ENCODE measurements at places on chromosomes 13 and 19.

DNA sequence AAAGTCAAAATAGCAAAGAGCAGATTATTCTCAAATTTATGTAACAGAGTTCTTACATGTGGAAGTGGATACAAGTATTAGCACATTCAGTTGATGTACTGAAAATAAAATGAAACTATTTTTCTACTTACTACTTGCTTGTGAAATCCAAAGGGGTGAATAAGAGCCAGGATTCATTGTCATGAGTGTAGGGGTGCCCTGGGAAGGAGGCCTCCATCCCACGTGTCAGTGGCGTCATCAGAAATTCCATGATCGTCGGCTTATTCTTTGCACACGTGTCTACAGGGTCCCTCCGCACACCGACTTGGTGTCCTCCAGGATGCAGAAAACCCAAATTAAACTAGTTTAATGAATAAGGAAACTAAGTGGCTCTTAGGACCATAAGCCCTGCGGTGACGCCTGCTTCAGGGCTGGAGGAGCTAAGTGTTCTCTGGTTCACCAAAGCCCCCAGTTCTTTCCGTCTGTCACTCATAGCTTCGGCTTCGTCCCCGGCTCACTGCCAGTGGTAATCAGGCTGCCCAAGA, 55.5 kb downstream of the IRS2 start:
- no peak for DNase-seq

DNA sequence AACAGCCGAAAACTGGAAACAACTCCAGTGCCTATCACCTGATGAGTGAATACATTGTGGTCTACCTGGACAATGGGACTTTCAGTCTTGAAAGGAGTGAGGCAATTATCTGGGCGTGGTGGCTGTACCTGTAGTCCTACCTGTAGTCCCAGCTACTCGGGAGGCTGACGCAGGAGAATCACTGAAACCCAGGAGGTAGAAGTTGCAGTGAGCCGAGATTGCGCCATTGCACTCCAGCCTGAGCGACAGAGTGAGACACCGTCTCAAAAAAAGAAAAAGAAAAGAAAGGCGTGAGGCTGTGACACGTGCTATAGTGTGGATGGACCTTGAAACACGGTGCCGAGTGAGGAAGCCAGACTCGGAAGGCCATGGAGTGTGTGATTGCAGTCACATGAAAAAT, 4.1 kb upstream of the NTN5 start:
- no peak for DNase-seq

DNA sequence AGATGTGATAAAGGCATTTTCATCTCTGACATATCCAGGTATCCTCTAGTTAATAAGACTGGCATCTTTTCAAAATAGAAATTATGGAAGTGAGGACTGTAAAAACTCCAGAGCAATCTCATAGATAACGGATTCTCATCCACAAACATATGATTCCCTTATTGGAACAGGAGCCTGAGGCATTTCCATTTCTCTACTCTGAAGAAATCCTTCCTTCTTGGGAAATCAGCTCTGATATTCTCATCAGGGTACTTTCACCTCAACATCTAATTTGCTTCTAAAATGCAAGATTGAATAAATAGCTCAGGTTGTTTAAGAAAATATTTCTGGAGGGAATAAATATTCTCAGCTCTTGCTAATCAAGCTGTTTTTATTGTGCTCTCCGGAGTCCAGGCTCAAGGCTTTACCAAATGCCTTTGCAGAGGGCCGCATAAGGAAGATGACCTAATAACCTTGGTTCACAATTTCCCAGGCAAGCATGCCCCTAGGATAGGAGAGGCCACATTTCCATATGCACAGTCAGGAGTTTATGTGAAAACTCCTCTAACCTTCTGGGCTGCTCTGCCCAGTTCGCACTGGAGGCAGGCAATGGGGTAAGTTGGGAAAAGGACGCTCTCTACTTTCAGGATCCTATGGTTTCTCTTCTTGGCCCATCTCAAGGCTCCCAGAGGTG, 44.0 kb upstream of the RFC3 start:
- no peak for DNase-seq

- DNase-seq: no peak
These were observed 27.3 kb downstream of the PIP5K1C start for GRCh38 chr19:3672993-3673392.

DNA sequence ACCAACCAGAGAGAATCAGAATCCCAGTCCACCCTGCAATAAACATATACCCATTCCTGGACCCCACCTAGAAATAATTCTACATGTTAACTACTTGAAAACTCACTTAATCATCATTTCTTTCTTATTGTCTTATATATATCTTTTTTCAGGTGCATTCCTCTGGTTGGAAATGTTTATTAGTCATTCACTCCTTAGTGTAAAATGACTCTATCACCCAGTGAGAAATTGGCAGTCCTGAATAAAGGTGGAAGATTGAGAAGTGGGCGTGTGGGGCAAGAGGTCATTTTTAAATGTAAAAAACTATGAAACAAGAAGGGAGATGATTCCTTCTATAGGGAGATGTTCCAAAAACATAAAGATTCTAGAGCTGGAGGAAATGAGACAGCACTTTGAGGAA, 101.2 kb upstream of the MBNL2 start:
- no peak for DNase-seq

DNA sequence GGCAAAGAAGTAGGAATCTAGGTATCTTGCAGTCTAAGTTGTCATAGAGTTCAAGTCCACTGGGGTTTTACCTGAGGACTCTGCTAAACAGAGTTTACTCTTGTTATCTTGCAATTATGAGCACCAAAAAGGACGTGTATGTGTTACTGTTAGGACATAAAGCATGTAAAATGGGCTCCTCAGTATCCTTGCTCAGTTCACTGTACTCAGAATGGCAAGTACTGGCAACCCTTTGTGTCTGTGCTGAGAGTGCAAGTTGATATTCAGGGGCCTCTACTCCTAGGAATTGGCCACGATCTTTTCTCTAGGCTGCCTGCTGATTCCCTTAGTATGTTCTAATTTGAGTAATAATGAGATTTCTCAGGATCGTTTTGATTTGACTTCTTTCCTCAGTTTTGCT, 13.3 kb downstream of the TDRD3 start:
- DNase-seq: no peak

DNA sequence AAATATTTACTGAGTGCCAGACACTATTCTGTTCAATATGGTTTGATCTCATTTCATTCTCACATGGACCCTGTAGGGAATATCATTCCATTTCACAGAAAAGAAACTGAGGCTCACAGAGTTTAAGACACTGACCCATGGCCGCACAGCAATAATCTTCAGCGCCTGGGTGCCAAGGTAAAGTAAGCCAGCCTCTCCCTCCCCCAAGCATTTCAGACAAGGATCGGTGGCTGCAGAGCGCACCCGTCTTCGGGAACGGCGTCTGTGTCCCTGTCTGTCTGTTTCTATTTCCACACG, 4.3 kb upstream of the PDE4A start:
- DNase-seq: no peak

DNA sequence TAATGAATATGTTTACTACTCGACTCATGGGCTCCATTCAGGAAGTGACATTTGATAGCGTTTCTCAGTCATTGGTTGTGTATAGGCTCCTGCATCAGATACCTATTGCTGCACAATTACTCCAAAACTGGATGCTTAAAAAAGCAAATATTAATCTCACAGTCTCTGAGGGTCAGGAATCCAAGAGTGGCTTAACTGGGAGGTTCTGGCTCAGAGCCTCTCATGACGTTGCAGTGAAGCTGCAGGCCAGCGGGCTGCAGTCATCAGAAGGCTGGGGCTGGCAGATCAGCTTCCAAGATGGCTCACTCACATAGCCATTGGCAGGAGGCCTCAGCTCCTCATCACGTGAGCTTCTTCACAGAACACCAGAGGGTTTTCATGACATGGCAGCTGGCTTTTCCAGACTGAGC, 525.1 kb upstream of the NBEA start:
- no peak for DNase-seq

DNA sequence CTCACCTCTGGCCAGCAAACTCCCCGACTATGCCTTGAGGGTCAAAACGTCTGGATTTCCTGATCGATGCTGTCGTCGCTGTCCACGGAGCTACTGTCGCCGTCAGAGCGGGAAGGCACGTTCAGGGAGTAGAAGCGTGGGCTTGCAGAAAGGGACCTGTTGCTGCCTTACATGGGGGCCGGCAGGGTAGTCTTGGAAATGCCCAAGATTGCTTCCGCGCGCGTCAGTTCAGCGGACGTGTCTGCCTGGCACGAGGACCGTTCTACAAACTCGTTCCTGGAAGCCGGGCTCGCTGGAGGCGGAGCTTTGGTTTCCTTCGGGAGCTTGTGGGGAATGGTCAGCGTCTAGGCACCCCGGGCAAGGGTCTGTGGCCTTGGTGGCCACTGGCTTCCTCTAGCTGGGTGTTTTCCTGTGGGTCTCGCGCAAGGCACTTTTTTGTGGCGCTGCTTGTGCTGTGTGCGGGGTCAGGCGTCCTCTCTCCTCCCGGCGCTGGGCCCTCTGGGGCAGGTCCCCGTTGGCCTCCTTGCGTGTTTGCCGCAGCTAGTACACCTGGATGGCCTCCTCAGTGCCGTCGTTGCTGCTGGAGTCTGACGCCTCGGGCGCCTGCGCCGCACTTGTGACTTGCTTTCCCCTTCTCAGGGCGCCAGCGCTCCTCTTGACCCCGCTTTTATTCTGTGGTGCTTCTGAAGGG, 15.4 kb downstream of the RB1 start:
- peak; percentile 10 for DNase-seq

- DNase-seq: no peak
These were observed 1.7 kb upstream of the REXO1 start for GRCh38 chr19:1849886-1850398.

DNA sequence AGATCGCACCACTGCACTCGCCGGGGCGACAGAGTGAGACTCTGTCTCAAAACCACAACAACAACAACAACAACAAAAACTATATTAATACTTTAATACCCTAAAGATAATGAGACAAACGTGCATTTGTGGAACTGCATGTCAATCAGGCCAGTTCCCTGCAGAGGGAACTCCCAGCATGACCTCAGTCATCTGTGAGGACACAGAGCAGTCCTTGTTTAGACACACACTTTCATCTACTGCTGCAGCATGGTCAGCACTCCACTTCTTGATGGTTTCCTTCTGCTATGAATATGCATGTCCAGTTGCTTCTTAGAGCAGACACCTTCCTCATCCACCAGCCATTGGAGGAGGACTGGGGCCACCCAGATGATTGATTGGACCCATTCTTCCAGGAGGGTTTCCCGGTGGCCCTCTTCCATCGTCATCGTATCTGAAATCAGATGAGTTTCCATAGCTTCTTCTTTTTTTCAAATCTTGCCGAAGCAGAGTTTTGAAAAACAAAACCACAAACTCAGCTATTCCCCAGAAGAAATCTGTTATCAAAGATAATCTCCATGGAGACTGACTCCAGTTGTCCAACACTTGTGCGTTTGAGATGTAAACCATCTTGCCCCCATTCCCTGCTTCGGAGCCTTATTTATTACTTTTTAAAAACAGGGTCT, 26.5 kb downstream of the ZNF607 start:
- DNase-seq: no peak

GRCh38 chr13:48710160-48710559, 56.4 kb downstream of the CYSLTR2 start:
- no peak for DNase-seq

DNA sequence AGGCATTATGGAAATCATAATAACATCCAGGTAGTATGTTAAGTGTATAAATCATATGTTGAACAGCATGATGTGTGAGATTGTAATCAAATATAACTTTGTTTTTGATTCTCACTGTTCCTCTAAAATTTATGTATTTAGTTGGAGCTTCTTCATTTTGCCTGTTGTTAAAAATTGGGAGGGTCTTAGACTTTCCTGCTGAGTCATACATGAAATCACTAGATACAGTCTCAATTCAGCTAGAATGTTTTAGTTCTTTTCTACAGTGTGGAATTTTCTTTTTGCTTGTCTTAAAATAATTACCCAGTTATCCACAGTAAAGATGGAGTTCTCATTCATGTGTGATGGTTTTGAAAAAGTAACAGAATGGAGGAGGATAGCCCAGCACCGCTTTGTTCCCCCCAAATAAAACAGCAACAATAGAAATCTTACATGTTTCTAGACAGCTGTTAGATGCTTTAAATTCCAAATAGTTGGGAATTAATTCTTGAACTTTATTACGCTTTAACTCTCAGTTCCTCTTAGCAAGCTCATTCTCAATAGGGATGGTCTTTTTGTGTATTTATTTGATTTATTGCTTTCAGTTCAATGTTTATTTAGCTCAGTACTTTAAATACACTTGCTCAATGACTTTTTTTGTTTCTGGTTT, 109.5 kb downstream of the PDS5B start:
- DNase-seq: no peak

GRCh38 chr13:100552755-100553154, 35.8 kb downstream of the GGACT start:
- DNase-seq: no peak

- DNase-seq: no peak
These were observed 56.9 kb downstream of the FLT1 start for GRCh38 chr13:28438067-28438466.

DNA sequence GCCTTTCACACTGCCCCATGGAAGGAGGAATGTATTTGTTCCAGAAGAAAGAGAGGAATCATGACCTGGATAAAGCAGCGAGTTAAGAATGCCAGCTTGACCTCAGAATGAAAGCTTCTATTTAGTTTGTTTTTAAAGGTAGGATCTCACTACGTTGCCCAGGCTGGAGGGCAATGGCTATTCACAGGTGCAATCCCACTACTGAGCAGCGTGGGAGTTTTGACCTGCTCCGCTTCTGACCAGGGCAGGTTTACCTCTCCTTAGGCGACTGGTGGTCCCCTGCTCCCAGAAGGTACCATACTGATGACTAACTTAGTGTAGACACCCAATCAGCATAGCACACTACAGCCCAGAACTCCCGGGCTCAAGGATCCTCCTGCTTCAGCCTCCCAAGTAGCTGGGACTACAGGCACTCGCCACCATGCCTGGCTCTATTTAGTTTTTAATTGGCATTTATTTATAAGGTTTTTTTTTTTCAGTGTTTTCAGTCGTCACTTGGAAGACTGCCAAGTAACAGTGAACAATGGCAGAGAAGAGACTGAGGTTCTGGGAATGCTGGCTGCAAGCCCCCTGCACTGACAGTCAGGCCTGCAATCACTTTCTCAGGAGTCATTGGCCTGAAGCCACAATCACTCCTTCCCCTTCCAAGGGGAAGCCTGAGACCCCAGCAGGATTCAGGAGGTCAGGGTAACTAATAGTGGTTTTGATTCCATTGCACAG, 73.1 kb downstream of the EPS15L1 start:
- DNase-seq: no peak

- no peak for DNase-seq
These were observed 146.6 kb downstream of the KLF12 start for GRCh38 chr13:73987618-73988017.

GRCh38 chr13:40613192-40613818, 53.1 kb downstream of the FOXO1 start:
- peak; percentile 75 for DNase-seq

- DNase-seq: no peak
These were observed 248.4 kb upstream of the TSHZ3 start for GRCh38 chr19:31597616-31598015.

- peak; percentile 66 for DNase-seq
These were observed at the start of gene USF2 for GRCh38 chr19:35268536-35269437. Gene USF2, plus strand, starts transcription at chr19:35268962. Its CDS starts 140 bp downstream, at chr19:35269102.

GRCh38 chr19:18789422-18789869, 1.7 kb downstream of the COMP start:
- DNase-seq: no peak
